ENCODE measurements at places on chromosomes 13 and 19.

DNA sequence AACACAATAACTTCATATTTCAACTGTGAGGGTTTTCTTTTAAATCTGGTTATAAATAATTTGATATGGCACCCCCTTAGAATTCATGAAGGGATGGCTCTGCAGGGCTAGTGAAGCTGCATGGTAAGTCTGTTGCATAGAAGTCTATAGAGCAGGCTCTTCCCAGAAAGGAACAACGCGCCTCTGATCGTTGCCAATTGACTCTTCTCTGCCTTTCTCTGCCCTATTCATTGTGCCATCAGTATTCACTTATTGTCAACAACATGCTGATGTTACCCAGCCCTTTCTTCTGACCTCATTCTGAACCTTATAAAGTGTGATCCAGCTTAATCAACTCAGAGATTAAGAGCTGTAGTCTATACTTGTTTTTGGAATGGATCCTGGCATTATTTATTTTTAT is 16.3 kb upstream of the DCT start:
- no peak for DNase-seq

DNA sequence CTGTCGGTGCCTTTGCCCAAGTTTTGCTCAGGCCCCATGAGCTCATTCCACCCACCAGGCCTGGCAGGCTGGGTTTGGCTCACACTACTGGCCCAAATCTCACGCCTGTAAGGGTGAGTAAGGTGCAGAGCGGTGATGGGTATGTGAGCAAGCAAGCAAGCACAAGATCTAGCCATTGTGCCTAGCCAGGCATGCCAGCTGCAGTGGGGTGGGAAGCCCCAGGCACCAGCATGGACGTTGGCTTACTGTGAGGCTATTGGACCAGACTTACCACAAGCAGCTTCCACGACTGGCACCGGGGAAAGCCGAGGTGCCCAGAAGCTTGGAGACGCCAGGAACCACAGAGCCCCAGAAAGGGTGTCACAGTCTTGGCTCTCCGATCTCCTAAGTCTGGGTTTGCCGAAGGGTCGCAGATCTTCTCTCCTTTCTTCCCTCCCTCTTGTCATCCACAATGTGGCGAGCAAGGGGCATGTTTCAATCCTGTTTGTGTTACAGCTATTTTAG is 2659.4 kb upstream of the PCDH20 start:
- DNase-seq = no peak

- DNase-seq = no peak
These were observed 116.1 kb downstream of the STARD13 start for GRCh38 chr13:33169273-33169980.

DNA sequence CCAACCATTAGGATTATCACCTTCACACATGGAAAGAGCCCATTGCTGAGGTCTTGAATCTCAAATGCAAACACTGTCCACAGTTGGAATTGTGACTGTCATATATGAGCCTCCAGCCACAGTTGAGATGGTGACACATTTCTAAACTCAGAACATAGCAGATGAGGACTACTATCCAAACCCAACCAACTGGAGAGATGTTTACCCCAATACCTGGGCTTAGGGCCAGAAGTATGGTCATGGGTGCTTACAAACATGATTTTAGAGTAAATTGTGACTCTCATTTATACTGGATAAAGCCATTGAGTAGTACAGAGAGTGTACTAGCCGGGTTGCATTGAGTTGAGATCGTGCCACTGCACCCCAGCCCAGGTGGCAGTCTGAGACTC is 14.0 kb upstream of the ZNF681 start:
- DNase-seq = no peak

GRCh38 chr19:7921967-7922835 is 2.1 kb downstream of the SNAPC2 start:
- DNase-seq = no peak

Measured in HL-60 (cell line).